ENCODE measurements at places on chromosomes 1 and 21.

- DNase-seq = no peak
Measured at GRCh38 chr1:175794586-175794985, 51.2 kb upstream of the TNR start.

- no peak for DNase-seq
Measured at GRCh38 chr1:157984469-157984868, 9.0 kb upstream of the KIRREL1 start.

DNA sequence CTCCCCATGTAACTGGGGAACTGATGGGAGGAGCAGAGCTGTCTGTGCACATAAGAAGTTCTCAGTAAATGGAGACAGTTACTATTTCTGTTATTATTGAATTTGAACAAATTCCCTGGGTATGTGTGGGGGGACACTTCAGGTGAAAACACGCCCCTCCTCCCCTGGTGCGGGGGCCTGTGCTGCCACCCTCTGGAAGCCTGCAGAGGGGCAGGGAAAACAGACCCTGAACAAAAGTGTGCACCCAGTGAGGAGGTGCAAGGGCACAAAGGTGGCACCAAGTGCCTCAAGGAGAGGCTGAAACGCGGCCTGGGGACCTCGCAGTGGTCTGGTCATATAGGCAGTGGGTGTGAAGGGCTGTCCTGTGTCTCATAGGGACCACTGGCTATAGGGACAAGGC, 18.2 kb upstream of the NADK start:
- no peak for DNase-seq

DNA sequence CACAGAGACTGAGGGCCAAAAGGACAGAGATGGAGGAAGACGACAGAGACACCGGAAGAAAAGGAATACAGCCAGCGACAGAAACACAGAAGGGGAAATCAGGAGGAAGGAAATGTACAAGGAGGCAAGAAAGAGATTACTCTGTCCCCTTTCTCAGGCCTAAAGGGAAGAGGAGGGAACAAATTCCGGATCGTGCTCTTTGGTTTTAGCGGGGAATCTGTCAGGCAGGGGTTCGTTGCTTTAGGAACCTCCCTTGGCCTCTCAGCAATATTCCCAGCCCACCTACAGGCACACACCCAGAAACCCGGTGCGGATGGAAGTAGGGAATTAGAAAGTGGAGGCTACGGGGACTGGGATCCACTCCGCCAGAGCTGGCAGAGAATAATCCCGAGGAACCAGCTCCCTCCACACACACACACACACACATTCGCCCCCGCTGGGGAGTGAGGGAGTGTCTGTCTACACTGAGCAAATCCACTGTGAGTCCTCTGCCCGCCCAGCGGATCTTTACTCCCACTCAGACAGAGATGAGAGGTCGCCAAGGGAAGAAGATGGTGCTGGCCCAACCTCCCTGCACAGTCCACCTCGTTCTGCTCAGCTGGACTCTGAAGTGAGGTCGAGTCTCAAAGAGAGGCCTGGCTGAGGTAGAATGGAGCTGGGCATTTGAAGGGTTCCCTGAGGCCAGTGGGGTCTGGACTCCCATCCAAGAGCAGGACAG, 5.7 kb downstream of the TAL1 start:
- DNase-seq = no peak

DNA sequence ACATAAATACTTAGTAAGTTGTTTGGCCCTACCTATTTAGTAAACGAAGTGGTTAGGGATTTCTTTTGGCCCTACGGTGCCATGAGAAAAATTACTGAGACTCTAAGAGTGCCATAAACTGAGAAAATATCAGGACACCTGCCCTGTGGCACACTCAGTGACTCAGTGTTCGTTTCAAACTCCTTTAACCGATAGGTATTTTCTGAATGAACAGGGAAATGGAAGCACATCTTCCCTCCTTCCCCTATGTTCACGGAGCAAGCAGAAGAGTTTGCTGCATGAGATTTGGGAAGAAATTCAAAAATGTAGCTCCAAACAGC, 134.2 kb downstream of the KAZN start:
- DNase-seq = no peak

- DNase-seq = no peak
Measured at GRCh38 chr1:19057784-19058475, 101.5 kb upstream of the IFFO2 start.

DNA sequence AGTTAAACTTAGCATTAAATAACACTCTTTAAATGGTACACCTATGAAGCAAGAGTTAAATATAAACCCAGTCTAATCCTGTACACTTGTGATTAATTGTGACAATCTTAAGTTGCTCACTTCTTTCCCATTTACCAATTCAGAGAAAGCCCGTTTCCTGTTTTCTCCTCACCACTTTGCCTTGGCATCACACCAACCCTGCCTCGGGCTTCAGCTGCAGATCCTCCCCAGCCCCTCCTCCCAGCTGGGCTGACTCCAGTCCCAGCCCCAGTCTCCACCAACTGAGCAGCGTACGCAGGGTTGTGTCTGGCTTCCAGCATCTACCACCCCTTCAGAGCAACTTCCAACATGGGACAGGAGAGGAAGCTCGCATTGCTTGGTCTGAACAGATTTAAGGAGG, 4.1 kb downstream of the PYCR2 start:
- DNase-seq = peak; percentile 86

GRCh38 chr1:58773406-58773840, 10.4 kb downstream of the JUN start:
- DNase-seq = no peak

- no peak for DNase-seq
Measured at GRCh38 chr21:21606041-21606440, 607.8 kb downstream of the NCAM2 start.

GRCh38 chr1:113012149-113012548, 56.2 kb upstream of the SLC16A1 start:
- DNase-seq = no peak

- DNase-seq = no peak
Measured at GRCh38 chr1:79603843-79604242, 597.3 kb upstream of the ADGRL4 start.

GRCh38 chr1:204983136-204983535, 59.9 kb upstream of the CNTN2 start:
- no peak for DNase-seq

DNA sequence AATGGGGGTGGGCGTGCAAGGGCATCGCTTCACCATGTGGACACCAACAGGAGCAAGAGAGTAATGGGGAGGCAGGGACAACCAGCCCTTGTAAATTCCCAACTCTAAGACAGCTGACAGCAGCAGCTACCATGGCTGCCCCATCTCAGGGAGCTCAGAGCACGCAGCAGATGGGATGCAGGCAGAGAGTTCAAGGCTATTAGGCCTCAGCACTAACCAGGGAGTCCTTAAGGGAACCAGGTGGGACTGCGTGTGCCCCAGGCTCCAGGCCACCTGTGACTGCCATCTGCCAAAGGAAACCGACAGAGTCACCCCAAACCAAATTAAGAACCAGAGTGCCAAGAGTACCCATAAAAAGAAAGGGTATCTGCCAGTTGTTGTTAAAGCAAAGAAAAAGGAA, 33.7 kb upstream of the PRDM2 start:
- DNase-seq = no peak

DNA sequence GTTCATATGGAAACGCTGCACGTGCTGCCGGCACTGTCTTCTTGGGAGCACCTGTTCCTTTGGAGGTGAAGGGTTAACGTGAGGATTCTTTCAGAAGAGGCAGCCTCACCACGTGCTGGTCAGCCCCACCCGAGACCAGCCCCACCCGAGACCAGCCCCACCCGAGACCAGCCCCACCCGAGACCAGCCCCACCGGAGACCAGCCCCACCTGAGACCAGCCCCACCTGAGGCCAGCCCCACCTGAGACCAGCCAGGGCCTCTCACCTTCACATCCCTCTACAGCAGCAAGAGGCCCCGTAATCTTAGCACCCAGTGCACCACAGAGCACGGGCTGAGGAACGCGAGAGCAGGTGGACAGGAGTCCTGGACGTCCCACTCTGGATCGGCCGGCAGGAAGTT, 18.0 kb downstream of the PRDM16 start:
- DNase-seq = no peak

DNA sequence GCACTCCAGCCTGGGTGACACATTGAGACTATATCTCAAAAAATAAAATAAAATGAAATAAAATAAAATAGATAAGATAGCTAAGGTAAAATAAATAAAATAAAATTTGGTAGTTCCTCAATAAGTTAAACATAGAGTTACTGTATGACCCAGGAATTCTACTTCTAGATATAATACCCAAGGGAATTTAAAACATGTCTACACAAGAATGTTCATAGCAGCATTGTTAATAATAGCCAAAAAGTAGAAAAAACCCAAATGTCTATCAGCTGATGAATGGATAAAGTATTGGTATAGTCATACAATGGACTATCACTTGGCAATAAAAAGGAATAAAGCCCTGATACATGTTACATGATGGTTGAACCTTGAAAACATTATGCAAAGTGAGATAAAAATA, 47.8 kb downstream of the CEP350 start:
- no peak for DNase-seq

- DNase-seq = no peak
Measured at GRCh38 chr21:38999161-38999560, 184.1 kb downstream of the PSMG1 start.

- no peak for DNase-seq
Measured at GRCh38 chr1:8871539-8871935, 6.9 kb downstream of the ENO1 start.

- DNase-seq = no peak
Measured at GRCh38 chr1:69738458-69739250, 170.9 kb downstream of the LRRC7 start.

DNA sequence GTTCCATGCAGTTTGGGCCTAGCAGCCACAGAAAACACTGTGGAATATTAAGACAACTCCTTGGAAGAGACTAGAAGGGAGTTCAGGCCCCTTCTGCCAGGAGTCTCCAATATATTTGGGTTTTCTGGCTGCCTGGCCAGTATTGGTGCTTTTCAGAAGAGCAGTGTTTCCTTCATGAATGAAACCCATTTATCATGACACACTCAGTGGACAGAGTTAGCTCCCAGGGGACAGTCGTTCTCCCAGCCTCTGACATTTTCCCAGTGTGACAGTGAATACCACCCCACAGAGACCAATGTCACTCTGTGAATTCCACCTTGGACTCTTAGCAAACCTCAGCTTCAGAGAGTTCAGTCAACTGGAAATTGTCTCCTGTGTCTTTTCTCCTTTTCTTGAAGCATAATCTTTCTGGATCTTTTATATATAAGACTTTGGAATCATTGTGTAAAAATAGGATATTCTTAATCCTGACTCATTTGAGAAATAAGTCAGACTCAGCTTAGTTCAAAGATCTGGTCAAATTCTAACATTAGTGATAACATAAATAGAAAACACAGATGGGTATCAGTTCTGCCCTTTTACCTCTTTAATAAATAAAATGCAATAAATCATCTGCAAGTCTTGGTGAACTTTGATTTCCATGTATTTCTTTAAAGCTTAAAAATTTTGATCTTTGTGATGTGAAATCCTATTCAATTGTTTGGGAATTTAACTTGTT, 40.4 kb downstream of the GNG12 start:
- DNase-seq = no peak

DNA sequence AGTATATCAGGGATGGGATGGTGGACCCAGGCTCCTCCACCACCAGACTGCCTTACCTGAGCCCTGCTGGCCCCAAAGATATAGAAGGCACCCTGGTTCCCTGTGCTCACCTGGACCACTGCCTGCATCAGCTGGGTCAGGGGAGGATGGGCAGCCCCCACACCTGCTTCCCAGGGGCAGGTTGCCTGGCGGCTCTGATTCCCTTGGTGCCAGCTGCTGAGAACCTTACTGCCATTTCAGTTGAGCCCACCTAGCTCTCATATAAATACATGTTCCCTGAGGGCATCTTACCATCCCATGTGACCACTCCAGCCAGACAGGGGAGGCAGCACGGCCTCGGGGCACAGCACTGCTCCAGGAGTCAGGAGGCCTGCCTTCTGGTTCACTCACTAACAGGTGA, 24.4 kb downstream of the PSEN2 start:
- no peak for DNase-seq

DNA sequence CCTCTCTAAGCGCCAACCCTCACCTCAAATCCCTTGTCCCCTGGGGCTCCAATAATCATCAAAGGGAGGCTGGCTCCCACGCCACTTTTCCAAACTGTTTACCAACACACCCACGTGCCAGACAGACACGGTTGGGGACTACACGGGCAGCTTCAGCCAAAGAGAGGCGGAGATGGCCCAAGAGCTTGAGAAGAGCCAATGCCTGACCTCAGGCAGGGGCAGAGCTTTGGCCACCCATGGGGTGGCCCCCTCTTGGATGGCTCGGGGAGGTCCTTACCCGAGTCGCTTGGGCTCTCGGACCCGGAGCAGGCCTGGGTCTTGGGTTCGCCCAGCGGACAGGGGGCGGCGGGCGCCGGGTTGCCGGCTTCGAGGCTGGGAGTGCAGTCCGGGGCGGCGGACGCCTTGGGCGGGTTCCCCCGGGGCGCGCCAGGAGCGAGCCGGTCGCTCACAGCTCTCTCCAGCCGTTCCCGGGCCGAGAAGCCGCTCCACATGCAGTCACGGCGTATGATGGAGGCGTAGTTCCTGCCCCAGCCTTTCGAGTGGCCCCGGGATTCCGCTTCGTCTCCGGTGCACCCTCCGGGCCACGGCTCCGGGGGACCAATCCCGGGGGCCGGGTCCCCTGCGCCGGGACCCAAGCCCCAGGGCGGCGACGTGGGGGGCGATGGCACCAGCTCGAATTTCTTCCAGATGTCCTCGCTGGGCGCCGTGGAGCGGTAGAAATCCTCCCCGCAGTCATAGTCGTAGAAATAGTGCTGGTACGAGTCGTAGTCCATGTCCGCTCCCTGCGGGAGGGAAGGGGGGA, 854 bp downstream of the MYCL start:
- DNase-seq = no peak

DNA sequence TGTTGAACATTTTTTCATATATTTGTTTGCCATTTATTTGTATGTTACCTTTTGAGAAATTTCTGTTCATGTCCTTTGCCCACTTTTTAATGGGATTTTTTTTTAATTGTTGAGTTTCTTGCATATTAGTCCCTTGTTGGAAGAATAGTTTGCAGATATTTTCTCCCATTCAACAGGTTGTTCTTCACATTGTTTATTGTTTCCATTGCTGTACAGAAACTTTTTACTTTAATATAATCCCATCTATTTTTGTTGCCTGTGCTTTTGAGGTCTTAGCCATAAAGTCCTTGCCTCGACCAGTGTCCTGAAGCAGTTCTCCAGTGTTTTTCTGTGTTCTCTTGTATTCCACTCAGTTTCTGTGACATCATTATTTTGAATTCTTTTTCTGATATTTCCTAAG, 54.2 kb upstream of the B3GALT2 start:
- DNase-seq = no peak

DNA sequence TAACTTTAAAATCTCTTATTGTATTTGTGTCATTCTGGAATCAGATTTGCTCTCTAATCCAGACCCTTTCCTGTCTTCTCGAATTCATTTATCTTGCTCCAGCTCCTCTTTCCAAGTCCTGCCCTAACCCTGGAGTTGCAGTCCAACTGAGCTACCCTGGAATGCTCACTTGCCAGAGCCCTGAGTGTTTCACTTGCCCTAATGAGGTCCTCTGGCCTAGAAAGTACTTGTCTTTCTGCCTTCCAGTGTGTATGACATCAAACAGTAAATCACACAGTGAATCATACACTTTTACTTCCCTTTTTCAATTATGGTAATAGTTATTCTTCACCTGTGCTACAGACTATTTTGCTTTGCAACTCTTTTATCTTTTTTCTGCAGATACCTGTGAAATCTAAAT, 96.9 kb downstream of the NEK7 start:
- no peak for DNase-seq
